Mesenteric fat pad (tissue), 1 donor: ENCODE measurements at places on chromosomes 4 and X. TPM values are rescaled to one million over a fixed set of nuclear protein-coding genes. Genes with fewer than 3 reads are reported as not detected.

DNA sequence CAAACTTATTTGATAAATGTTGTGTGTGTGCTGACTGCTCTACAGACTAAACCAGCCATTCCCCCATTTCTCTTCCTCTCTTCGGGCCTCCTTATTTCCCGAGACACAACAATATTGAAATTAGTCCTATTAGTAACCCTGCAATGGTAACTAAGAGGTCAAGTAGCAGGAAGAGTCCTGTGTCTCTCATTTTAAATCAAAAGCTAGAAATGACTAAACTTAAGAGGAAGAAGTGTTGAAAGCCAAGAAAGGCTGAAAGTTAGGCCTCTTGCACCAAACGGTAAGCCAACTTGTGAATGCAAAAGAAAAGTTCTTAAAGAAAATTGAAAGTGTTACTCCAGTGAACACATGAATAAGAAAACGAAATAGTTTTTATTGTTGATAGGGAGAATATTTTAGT lies 357.8 kb upstream of the SLC7A11 start:
- no peak for DNase-seq

DNA sequence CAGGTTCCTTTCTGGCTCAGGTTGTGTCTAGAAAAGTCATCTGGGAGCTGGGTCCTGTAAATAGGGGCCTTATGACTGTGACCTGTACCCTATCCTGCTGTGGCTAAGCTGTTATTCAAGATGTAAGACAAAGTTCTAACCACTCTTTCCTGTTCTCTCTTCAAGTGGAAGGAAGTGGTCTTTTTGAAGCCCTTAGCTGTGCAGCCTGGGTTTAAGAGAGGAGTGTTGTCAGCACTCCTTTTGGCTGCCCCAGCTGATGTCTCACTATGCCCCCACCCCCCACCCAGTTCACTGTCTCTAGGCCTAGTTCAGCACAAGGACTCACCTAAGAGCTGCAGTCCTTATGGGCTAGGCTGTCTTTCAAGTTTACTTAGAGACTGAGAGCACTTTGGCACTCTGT lies 1069.5 kb downstream of the FAM133A start:
- no peak for DNase-seq

DNA sequence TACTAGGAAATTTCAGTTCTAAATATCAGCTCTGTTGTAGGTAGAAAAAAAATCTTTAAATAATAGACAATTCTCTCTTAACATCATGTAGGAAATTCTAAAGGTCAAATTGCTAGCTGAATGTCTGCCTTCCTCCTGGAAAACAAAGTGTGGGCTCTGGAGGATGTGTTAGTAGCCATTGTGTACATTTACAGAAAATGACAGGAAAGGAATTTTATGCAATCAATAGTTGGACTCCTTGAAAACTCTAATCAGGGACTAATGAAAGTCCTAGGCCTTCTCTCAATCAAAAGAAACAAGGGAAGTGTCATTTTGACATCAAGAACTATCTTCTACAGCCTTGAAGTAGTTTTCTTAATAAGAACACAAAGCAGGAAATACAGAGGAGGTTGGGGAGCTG lies 174.6 kb downstream of the ANKRD50 start:
- no peak for DNase-seq

DNA sequence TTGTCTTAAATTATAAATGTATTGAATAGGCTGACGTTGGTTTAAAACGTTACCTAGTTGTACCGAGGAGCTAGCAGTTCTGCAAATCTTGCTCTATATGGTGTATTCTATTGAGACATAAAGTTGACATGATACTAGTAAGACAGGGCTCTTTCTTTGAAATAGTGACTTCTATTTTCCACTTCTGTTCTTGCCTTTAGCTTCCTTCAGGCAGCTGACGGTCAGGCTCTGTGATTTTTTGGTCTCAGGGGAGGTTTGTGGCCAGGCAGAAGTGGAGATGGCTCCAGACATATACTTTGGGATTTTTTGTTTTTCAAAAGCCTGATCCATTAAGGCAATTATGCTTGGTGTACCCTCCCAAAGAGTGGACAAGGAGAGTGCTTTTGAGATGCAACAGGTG lies 95.2 kb downstream of the SLC34A2 start:
- no peak for DNase-seq

- no peak for DNase-seq
Measured at GRCh38 chrX:118286066-118286762, 59.7 kb upstream of the WDR44 start.

Gene TKTL1
- total RNA-seq: 0.80 TPM

Gene NSUN7
- 1.7 TPM for total RNA-seq

Gene CXCL8
- total RNA-seq: 31.5 TPM

DNA sequence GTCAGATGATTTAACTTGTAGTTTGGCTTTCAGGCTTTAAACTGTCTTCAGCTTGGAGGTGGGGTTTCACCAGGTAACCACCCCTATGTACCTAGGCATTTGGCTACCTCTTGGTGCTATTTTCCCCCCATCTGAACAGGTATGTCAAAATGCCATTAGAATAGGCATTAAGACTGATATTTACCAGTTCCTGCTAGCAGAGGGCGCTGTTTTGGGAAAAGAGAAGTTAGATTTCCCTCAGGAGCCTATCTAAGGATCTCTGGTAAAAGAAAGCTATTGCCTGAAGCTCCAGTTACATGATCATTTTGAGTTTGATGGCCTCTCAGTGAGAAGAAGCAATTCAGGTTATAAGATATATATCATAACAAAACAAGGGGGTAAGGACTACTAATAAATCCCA lies 879.1 kb downstream of the SH3BGRL start:
- no peak for DNase-seq

GRCh38 chrX:137166591-137166990 lies 132.8 kb upstream of the GPR101 start:
- DNase-seq: no peak

DNA sequence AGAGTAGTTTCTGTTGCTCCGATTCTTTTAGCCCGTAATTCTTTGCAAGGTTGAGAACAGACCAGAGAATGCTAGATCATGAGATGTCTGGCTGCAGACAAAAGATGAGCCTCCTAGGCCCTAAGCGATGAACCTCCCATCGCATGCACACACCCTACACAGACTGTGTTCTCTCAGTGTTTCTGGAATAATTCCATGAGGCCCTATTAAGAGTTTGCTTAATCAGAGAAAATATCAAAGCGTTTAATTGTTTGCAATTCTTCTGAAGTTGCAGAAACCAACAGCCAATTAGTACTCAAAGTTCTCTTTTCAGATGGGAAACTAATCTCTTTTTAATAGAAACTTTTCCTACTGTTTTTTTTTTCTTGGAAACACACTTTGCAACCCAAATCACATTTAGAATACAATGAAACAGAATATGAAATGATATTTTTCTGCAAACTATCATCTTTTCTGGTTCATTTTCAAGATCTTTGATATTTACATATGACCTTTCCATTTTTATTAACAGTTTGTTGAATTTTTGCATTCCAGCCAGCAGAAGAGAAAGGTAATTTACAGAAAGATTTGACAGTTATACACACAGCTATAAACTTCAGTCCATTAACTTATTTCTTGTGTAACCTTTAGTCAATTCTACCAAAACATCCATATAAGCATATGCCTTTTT lies 1525.6 kb downstream of the ARAP2 start:
- DNase-seq: no peak

GRCh38 chr4:35604252-35604651 lies 640.1 kb downstream of the ARAP2 start:
- DNase-seq: no peak

DNA sequence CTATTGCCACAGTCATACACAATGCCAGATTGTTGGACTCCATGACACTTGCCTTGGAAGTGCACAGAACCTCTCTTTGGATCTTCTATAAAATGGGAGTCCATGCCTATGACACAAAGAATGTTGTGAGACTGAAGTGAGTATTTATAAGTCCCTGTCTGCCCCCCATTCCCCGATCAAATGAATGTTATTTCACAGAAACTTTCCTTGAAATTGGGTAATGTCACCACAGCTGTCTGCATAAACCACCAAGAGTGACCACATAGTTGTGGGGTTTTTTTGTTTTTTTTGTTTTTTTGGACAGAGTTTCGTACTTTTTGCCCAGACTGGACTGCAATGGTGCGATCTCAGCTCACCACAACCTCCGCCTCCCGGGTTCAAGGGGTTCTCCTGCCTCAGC lies 27.1 kb upstream of the REST start:
- no peak for DNase-seq

DNA sequence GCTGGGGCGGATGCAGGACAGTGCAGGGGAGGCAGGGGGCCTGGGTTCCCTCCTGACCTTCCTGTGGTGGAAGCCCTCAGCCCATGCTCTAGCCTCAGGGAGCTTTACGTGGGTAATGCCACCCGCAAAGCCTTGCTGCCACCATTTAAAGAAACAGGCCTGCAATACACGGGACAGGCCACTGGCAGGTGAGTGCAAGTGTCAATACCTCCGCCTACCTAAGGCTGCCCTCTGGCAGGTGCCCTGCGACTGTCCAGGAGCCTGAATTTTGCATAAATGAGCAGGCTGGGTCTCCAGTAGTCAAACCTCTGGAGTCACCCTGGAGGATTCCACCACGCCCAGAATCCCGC lies 5.9 kb downstream of the CRMP1 start:
- DNase-seq: no peak

- DNase-seq: no peak
Measured at GRCh38 chrX:33840176-33840575, 291.9 kb downstream of the FAM47A start.

DNA sequence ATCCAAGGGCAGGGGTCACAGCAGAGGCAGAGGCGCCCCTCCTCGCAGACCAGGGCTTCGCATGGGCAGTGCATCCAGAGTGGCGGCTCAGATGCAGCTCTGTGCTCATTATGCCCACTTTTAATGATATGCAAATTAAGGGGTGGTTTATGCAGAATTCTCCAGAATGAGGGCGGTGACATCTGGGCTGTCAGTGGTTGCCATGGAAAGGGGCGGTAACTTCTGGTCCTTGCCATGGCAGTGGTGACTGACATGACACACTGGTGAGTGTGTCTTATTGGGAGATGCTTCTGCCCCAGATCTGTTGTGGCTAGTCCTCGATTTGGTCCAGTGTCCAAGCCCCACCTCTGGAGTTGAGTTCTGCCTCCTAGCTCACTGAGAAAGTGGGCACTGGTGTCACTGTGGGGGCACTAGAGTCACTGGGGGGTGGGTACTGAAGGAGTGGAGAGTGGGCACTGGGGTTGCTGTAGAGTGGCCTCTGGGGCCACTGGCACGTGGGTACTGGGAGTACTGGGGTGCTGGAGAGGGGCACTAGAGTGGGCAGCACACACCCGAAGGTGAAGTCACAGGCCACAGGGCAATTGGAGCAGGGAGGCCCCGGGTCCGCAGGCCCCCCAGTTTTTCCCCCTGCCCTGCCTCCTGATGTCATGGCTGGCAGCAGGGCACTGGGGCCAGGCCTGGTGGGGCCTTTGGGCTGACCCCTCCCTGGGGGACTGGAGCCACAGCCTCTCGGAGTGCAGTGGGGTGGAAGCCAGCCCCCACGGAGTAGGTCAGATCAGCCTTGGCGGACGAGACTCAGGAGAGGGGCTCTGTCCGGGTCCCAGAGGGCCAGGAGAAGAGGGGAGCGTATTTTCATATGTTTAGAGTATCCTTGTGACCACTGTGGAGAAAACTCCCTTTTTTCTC lies 98.6 kb upstream of the NKX1-1 start:
- peak; percentile 83 for DNase-seq

Gene POU3F4
- not detected for total RNA-seq

Gene ATP2B3
- not detected for total RNA-seq

- DNase-seq: no peak
Measured at GRCh38 chr4:121273191-121273590, 107.6 kb downstream of the QRFPR start.

Gene SSX4
- total RNA-seq: not detected

Gene TEX13C
- not detected for total RNA-seq

Gene ATP8A1
- total RNA-seq: 11.3 TPM

Gene PAGE2B
- total RNA-seq: not detected

DNA sequence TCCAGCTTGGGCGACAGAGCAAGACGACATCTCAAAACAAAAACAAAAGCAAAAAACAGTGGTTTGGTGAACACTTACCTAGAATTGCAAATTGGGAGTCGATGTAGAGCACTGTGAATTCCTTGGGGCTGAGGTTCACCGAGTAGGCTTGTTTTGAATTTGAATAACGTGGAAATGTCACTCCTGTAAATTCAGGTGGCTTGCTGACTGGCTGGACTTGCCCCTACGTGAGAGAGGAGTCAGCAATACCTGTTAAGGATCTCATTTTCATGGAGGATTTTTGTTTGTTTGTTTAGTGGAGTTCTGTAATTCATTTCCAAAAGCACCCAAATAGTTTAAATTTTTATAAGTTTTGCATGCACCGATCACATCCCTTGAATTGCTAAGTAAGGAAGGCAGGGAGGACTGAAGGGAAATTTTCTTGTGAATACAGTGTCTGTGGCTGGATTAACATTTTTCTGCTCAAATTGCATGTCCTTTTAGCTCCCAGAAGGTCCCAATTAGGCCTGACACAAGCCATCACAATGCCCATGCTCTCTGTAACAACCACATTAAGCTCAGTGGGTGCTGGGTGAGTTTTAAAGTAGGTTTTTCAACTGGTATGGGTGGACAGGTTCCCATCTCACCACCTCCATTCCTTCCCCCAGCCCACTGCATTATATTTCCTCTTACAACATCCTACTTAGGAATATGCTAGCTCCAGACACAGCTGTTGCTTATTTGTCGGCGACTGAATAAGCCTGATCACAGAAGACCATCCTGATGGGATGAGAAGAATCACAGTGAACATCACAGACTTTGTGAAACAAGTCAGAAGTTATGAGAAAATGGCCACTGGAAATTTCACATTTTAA lies 58.5 kb upstream of the TTC29 start:
- no peak for DNase-seq

DNA sequence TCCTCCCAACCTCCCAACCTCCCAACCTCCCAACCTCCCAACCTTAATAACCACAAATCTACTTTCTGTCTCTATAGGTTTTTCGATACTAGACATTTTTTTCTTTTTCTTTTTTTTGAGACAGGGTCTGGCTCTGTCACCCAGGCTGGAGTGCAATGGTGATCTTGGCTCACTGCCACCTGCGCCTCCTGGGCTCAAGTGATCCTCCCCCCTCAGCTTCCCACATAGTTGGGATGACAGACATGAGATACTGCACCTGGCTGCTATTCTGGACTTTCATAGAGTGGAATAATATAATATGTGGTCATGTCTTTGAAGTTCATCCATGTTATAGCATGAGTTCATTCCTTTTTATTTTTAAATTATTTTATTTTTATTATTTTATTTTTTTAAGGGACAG lies 39.5 kb upstream of the ZFX start:
- no peak for DNase-seq

DNA sequence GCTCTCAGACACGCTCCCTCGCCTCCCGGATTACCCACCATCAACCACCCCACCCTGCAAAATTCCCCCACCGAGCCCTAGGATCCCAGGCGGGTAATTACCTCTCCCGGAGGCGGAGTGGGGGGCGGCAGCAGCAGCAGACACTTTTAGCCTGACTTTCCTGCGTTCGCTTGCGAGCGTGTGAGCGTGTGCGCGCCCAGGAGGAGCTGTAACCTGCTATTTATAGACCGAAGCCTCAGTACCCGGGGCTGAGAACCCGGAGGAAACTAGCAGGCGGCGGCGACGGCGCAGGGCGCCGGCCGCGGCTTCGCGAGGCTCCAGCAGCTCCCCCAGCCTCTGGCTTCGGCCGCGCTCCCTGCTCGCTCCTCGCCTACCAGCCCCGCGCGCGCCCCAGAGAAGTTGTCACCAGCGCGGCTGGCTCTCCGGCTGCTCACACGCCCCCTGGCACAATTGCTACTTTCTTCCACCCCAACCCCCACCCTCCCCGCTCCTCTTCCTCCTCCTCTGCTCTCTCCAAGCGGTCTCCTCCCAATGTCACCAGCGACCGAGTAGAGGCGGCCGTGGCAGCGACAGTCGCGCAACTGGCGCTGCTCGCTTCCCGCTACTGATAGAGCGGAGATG lies at the start of gene INPP4B:
Gene INPP4B (minus strand): TSS at position 194 of the 621 bp plus-strand sequence.
- no peak for DNase-seq

Gene DRD5
- total RNA-seq: not detected
